ENCODE measurements at places on chromosomes 3 and 15.
A peak's percentile ranks its signal among the peaks of the same experiment; 100 is the strongest.

- DNase-seq, result peak; percentile 40
Measured at GRCh38 chr15:22979238-22980188, 655 bp downstream of the CYFIP1 start.

GRCh38 chr3:71109241-71109976, 474.1 kb downstream of the FOXP1 start:
- DNase-seq, result peak; percentile 80

DNA sequence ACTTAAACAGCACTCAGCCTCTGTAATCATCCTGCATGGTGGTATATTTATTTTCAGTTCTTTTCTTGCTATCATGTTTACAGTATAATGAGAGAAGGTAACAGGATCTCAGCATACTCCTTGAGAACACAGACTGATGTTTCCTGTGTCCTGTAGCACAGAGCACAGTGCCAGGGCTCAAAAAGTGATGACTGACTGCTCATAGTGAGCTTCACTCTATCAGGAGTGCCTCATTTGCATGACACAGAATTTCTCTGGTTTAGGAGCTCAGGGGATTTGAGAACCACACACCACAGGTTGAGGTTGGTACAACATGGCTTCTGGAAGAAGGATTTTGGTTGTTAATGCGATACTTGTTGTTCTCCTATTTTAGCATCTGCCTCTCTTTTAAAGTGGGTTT, 68.5 kb upstream of the SLC2A2 start:
- DNase-seq, result no peak

- DNase-seq, result peak; percentile 32
Measured at GRCh38 chr3:189787632-189788031, 156.4 kb downstream of the TP63 start.

DNA sequence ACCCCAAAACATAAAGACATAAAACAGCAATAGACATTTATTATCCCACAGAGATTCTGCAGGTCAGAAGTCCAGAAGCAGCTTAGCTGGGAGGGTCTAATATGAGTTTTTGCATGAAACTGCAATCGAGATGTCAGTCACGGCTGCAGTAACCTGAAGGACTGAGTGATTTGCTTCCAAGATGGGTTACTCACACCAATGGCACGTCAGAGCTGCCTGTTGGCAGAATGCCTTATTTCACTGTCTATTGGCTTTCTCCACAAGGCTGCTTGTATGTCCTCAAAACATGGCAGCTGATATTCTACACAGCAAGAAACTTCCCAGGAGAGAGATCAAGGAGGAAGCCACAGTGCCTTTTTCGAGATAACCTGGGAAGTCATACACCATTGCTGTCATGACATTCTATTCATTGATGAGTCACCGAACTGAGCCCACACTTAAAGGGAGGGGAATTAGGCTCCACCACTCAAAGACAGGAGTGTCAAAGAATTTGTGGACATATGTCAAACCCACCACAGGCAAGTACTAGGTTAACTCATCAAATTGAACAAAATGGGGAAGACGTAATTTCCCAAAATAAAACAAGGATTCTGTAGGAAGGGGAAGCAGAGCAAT, 122.2 kb downstream of the SYNPR start:
- DNase-seq, result peak; percentile 72

GRCh38 chr15:84894736-84895425, 10.4 kb downstream of the SLC28A1 start:
- DNase-seq, result no peak

DNA sequence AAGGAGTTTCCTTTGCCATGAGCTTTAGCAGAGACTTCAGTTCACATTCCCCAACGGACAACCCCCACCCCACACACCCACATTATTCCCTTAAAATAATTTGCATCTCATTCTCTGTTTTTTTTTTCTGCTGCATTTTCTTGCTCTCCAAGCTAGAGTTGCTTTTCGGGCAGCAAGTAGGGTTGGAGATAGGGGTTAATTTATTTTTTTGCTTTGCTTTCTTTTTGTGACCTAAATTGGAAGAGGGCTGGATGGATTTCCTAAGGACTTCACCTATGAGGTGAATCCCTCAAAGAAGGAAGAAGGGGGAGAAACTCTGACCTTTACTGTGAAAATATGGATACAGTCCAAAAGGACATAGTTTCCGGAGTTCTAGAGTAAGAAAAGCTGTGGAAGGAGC, 6.6 kb downstream of the SOX2 start:
- DNase-seq, result peak; percentile 18

All from astrocyte (in vitro differentiated cells and primary cell).